ENCODE measurements at places on chromosomes 12 and 14.

DNA sequence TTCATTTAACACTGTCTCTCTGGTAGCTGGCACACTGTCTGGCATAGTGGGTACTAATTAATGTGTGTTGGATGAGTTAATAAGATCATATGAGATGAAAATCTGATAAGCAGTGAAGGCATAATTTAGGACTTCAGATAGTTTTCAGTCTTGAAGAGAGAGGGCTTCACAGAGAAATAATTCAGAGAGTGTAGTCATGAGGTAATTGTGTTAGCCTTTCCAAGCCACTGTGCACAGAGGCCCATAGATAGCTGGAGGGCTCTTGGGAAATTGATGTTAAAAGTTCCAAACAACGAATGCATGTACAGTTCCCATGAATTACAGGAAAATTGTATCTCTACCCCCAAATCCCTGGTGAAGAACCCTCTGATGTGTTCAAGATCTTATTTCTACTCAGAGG is 133.8 kb upstream of the HMGA2 start:
- no peak for DNase-seq

- peak; percentile 78 for DNase-seq
These were observed 17.7 kb downstream of the DNAL1 start for GRCh38 chr14:73662487-73662943.

- no peak for DNase-seq
These were observed 431.3 kb downstream of the NPAS3 start for GRCh38 chr14:33369972-33370371.

DNA sequence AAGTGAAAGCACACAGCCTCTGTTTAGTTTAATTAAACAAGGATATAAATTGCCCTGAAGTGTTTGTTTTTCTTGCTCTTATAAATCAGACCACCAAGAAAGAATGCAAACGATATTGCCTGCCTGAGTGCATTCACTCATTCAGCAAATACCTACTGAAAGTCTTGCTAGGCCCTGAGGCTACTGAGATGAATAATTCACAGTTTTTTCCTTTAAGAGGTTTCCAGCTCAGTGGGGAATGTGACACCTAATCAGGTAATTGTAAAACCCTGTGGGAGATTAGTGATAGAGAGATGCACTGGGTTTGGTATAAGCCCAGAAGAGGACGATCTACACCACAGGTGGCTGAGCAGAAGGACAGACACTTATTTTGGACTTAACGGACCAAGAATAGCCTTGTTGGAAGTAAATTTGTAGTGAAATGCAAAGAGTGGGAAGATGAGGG is 151.4 kb downstream of the SLC35F4 start:
- no peak for DNase-seq

GRCh38 chr12:53452159-53453077 is 516 bp downstream of the PCBP2 start:
- peak; percentile 58 for DNase-seq
